ENCODE measurements at places on chromosomes 3 and 15. TPM values are rescaled to one million over a fixed set of nuclear protein-coding genes. Genes with fewer than 3 reads are reported as not detected.

- DNase-seq: no peak
Measured at GRCh38 chr3:152554980-152555379, 280.0 kb upstream of the P2RY1 start.

GRCh38 chr3:195270079-195270816, 711 bp downstream of the XXYLT1 start:
- DNase-seq: peak; percentile 55

The ARRDC4 gene
- 1.4 TPM for total RNA-seq

The LRRC31 gene
- total RNA-seq: not detected

DNA sequence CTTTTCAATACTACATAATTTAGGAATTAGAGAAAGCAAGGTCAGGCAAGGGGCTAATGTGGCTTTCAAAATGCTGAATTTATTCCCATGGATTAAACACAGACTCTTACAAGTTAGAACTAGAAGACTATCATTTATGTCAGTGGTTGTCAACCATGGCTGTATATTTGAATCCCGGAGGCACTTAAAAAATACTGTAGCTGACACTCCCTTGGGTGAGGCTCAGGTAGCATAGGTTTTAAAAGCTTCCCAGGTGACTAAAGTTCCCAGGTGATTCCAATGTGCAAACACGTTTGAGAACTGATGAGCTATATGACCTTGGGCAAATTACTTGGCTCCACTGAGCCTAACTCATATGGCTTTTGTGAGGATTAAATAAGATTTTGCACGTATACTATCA, 29.6 kb downstream of the AAGAB start:
- DNase-seq: no peak

Measured in SK-MEL-5 (cell line).